ENCODE measurements at places on chromosomes 12 and 14. TPM values are rescaled to one million over a fixed set of nuclear protein-coding genes. Genes with fewer than 3 reads are reported as not detected.

RD3L gene
- not detected for total RNA-seq

SPTB gene
- 0.80 TPM for total RNA-seq

NOS1 gene
- total RNA-seq: 0.67 TPM

TMEM121 gene
- 6.2 TPM for total RNA-seq

PLEKHD1 gene
- 0.02 TPM for total RNA-seq

AKT1 gene
- total RNA-seq: 85.1 TPM

DPF3 gene
- 0.47 TPM for total RNA-seq

C12orf42 gene
- not detected for total RNA-seq

INHBC gene
- total RNA-seq: not detected

CLMN gene
- total RNA-seq: 5.4 TPM

CCDC198 gene
- 3.3 TPM for total RNA-seq

SERPINA5 gene
- not detected for total RNA-seq

FLRT2 gene
- 3.9 TPM for total RNA-seq

OSBPL8 gene
- total RNA-seq: 24.5 TPM

TSPAN19 gene
- total RNA-seq: not detected

RNASE1 gene
- 0.29 TPM for total RNA-seq

BRAP gene
- total RNA-seq: 16.8 TPM

OASL gene
- total RNA-seq: 3.5 TPM

AQP5 gene
- total RNA-seq: not detected

All from A549 treated with DMSO at 1 μM for 4 hours (cell line).